ENCODE measurements at places on chromosomes 13 and 19.

- no peak for DNase-seq
- H3K27ac ChIP-seq = no peak overlapping the region
- no peaks in the 10 kb centered on the region for H3K27me3 ChIP-seq
- H3K4me3 ChIP-seq = no peak overlapping the region
- H3K36me3 ChIP-seq = no peaks in the 10 kb centered on the region
- H3K4me1 ChIP-seq = no peaks in the 10 kb centered on the region
Measured at GRCh38 chr13:46495651-46496050, 57.3 kb upstream of the LRCH1 start.

DNA sequence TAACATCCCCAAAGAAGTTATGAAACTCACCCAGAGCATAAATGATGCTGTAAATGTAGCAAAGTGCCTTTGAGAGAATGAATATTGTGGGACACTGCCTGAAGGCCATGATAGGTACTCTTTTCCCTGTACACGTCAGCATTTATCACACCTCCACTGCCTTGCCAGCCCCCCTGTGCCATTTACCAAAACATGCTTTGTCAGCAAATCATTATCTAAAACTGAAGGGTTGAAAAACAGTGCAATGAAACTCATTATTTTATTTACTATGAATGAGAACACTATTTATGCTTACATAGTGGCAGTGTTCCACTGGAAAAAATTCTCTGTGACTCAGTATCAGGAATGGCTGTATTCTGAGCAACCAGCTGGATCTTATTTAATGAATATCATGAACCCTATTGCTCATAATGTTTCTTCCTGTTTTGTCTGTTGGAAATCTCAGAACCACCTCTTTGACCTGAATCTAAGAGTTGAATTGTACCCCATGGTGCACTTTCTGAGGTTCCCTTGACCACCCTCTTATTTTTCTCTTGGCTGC is 564.1 kb downstream of the DCT start:
- no peak overlapping the region for H3K4me3 ChIP-seq
- DNase-seq = no peak
- H3K4me1 ChIP-seq = peaks cover 7% of the 10 kb centered on the region
- peaks cover 2% of the 10 kb centered on the region for H3K27me3 ChIP-seq

GRCh38 chr13:76826527-76826926 is 59.7 kb downstream of the KCTD12 start:
- no peaks in the 10 kb centered on the region for H3K4me1 ChIP-seq
- H3K36me3 ChIP-seq = no peaks in the 10 kb centered on the region
- H3K27ac ChIP-seq = no peak overlapping the region
- H3K4me3 ChIP-seq = no peak overlapping the region

DNA sequence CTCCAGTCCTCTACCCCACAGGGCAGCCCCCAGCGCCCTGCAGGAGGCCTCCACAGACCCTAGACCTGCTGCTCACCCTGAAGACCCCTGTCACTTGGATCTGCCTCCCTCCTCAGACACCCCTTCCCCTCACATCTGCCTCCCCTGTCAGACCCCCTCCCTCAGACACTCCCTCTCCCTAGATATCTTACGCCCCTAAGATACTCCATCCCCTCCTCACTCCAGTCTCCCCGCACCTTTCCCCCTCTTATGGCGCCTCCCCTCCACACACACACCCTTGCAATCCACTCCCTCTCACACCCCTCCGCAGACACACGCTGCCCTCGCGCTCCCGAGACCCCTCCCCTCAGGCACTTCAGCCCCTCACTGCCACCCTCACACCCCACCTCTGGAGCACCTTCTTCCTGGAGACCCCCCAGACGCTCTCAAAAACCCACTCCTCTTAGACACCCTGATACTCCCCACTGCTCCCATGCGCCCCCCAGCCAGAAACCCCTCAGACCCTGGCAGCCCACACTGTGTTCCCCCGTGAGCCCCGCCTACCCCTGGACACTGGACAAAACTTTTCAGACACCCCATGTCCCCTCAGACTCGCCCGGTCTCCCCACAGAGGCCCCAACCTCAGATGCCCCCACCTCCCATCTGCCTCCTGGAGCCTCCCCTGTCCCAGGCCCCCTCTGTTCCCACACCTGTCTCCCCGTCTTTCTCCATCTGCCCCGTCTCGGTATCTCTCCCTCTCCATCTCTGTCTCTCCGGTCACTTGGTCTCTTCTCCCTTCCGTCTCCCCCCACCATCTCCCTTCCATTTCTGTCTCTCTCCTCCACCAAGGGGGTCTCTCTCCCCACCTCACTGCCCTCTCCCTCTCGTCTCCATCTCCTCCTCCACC is 14.5 kb downstream of the ERFL start:
- peak overlapping the region; percentile 69 for H3K4me3 ChIP-seq
- no peak overlapping the region for H3K27ac ChIP-seq
- H3K27me3 ChIP-seq = no peaks in the 10 kb centered on the region

DNA sequence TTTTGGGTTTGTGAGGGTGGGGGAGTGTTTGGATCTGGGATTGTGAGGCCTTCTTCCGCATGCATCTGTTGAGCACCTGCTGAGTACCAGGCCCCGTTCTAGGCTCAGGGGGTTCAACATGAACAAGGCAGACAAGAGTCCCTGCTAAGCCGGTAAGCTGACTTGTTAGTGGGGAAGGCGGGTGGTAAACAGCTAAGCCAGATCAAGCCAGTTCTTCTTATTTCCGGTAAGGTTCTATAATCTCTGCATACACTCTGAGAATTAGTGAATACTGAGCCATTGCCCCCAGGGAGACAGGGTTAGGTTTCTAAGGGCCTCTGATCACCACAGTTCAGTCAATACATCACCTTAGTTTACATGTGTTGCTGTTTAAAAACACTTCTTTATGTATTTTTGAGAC is 9.9 kb upstream of the EHD2 start:
- DNase-seq = no peak
- H3K27ac ChIP-seq = no peak overlapping the region
- no peaks in the 10 kb centered on the region for H3K36me3 ChIP-seq
- no peak overlapping the region for H3K4me3 ChIP-seq

GRCh38 chr19:34475026-34475974 is 6.3 kb upstream of the WTIP start:
- peaks cover 6% of the 10 kb centered on the region for H3K27me3 ChIP-seq
- no peak overlapping the region for H3K4me3 ChIP-seq
- peaks cover 2% of the 10 kb centered on the region for H3K4me1 ChIP-seq
- no peaks in the 10 kb centered on the region for H3K36me3 ChIP-seq
- no peak overlapping the region for H3K27ac ChIP-seq

GRCh38 chr19:6516018-6516658 is 14.0 kb upstream of the TUBB4A start:
- peaks cover 32% of the 10 kb centered on the region for H3K4me1 ChIP-seq
- H3K36me3 ChIP-seq = no peaks in the 10 kb centered on the region
- H3K27ac ChIP-seq = no peak overlapping the region
- peak; percentile 57 for DNase-seq

GRCh38 chr13:80704369-80704768 is 363.4 kb upstream of the SPRY2 start:
- no peaks in the 10 kb centered on the region for H3K36me3 ChIP-seq
- no peak overlapping the region for H3K4me3 ChIP-seq
- no peaks in the 10 kb centered on the region for H3K27me3 ChIP-seq
- H3K4me1 ChIP-seq = no peaks in the 10 kb centered on the region

GRCh38 chr13:37486171-37486681 is 112.3 kb downstream of the POSTN start:
- H3K4me1 ChIP-seq = no peaks in the 10 kb centered on the region
- H3K27me3 ChIP-seq = no peaks in the 10 kb centered on the region

DNA sequence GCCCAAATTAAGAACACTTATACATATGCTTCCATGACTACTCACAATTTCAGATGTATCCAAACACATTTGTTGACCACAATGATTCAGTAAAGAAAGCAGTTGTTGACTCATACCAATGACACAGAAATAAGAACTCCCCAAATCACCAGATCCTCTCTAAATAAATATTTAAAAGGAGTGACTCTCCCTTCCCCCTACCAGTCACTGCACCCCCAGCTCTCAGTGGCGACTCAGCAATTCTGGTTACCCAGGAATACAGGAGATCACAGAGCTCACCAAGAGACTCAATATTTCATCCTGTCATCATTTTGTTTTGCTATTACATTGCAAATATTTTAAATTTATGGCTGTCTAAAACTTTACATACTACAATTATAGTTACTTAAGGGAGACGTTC is 131.5 kb downstream of the RGCC start:
- H3K27me3 ChIP-seq = no peaks in the 10 kb centered on the region
- no peak for DNase-seq
- H3K36me3 ChIP-seq = peaks cover 4% of the 10 kb centered on the region
- no peak overlapping the region for H3K4me3 ChIP-seq
- H3K27ac ChIP-seq = no peak overlapping the region

DNA sequence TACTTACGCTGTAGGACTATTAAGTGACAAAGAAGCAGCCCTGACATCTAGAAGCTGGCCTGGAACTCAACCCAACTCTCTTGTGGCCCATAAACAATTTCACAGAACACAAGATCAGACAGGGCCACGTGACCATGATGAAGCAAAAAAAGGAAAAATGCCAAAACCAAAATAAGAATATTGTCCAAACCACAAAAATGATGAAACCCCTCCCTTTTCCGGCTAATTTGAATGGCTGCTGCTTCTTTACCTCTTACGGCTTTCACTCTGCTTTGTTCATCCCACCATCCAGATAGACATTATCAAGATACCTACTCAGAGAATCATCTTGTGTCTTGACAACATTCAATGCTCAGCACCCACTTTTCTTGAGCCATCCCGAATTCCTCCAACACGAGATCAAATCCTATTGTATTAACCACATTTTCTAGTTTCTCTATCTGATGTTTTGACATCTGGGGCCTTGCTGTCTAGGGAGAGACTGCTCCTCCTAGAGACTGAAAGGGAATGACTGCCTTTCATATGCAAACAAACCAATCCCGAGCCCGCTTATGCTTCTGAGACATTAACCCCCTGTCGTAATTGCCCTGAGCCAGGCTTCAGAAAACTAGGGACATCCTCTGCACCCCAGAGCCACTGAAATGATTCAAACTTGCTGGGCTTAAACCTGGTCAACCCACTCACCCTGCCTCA is 186.3 kb downstream of the TDRD3 start:
- no peaks in the 10 kb centered on the region for H3K36me3 ChIP-seq
- H3K27ac ChIP-seq = no peak overlapping the region
- no peak overlapping the region for H3K4me3 ChIP-seq
- H3K27me3 ChIP-seq = peaks cover 1% of the 10 kb centered on the region
- DNase-seq = no peak
- H3K4me1 ChIP-seq = no peaks in the 10 kb centered on the region

- no peak overlapping the region for H3K27ac ChIP-seq
- no peaks in the 10 kb centered on the region for H3K36me3 ChIP-seq
- H3K4me3 ChIP-seq = no peak overlapping the region
- H3K4me1 ChIP-seq = no peaks in the 10 kb centered on the region
Measured at GRCh38 chr13:96381681-96382080, 291.8 kb downstream of the HS6ST3 start.

DNA sequence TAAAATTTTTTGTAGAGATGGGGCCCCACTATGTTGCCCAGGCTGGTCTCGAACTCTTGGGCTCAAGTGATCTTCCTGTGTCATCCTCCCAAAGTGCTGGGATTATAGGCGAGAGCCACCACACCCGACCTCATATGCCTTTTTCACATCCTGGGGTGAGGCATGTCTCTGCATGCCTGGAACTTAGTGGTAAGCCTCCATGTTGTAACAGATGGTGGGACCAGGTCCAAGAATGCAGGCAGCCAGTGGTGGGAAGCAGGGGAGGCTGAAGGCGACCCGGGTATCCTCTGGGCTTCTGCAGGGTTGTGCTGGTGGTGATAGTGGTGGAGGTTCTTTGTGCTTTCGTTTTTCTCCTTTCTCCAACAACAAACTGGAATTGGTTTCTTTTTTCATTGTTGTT is 30.1 kb upstream of the CCDC124 start:
- H3K36me3 ChIP-seq = no peaks in the 10 kb centered on the region
- DNase-seq = no peak
- no peak overlapping the region for H3K4me3 ChIP-seq

DNA sequence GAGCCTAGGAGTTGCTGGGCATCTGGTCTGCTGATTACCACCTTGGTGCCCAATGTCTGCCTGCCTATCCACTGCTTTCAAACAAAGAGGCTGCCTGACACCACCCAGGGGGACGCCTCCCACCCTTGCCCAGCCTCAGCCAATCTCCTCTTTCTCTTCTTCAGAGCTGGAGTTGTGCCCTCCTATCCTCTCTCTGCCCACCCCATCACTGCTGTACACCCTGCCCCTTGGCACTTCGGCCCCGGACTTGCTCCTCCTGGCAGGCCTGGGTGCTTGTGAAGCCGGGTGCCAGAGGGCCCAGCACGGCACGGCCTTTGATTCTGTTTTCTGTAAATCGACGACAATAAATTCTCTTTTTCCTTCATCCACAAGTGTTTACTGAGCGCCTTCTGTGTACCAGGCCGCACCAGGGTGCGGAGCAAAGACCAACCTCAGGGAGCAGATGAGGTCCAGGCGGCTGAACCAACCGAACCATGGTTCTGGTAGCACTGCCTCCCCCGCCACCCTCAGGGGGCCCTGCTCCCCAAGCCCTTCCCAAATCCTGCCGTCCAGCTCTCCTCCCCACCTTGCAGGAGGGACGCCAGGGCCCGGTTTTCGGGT is 5.0 kb downstream of the RNF225 start:
- no peak overlapping the region for H3K27ac ChIP-seq
- H3K4me3 ChIP-seq = peak overlapping the region; percentile 96
- no peak for DNase-seq
- peaks cover 14% of the 10 kb centered on the region for H3K4me1 ChIP-seq

DNA sequence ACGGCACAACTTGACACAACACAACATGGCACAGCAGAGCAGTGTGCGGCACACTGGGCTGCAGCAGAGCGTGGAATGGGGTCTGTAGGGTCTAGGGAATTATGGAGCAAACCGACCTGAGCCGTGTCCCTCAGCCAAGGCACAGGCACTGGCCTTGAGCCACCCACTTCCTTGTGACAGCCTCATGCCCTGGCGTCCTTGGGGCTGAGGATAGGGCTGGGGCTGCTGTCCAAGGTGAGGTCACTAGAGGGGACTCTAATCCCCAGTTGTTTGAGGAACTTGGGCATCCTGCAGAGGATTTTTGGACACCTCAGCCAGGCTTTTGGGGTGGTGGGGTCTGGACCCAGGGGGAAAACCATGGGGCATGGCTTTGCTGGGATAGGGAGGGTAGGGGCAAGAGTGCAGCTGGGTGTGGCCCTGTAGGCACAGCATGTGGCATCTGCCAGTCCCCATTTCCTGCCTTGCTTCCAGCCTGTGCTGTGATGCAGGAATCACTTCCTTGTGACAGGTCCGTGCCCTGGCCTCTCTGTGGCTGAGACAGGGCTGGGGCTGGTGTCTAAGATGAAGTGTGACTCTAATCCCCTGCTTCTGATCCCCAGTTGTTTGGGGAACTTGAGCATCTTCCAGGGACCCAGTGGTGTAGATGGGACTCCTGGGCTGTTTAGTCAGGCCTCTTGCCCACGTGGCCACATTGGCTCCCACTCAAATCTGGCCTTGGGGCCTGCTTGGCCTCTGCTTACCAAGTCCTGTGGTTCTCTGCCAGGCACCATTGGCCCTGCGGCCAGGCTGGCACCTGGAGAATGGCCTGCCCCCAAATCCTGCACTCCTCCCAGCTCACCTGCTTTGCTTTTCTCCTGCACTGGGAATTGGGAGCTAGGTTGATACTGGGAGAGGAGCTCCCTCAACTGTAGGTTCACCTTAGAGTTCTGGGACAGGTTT is 78.5 kb downstream of the SCGB2B2 start:
- H3K27me3 ChIP-seq = no peaks in the 10 kb centered on the region
- H3K4me1 ChIP-seq = peaks cover 1% of the 10 kb centered on the region
- no peak overlapping the region for H3K4me3 ChIP-seq
